ENCODE measurements at places on chromosomes 12 and 14.

DNA sequence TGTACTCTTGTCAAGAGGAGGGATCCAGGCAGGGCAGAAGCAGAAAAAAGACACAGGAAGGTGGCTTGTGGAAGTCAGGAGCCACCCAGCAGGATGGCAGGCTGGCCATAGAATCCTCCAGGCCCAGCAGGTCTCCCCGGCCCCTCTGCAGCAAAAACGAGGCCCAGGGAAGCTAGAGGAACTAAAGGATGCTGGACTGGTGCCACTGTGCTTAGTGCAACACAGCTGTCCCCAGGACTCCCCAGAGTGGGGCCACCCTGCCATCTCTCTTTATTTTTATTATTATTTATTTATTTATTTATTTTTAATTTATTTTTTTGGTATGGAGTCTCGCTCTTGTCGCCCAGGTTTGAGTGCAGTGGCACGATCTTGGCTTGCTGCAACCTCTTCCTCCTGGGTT is 54.1 kb downstream of the PITPNM2 start:
- no peak for DNase-seq

DNA sequence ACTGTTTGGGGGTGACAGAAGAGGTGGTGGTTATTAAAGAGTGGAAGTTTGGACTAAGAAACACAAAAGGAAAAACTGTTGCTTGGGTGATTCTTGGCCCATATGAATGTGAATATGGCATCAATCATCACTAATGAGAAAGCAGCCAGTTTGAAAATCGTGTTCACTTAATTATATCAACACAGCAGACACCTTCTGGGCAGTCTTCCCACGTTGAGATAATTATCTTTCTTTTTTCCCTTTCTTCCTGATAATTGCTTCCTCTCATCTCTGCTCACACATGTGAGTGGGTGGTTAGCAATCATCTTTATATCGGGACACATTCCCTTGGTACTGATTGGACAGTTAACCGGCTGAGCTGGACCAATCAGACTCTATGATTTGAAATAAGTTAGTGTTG is 539.7 kb downstream of the AACS start:
- DNase-seq = no peak

- no peak for DNase-seq
Observed at GRCh38 chr12:40511341-40511740, 180.9 kb upstream of the CNTN1 start.

GRCh38 chr12:12806784-12807516 is 6.2 kb upstream of the DDX47 start:
- DNase-seq = no peak

- DNase-seq = no peak
Observed at GRCh38 chr12:12939888-12940287, 12.1 kb downstream of the GPRC5D start.

DNA sequence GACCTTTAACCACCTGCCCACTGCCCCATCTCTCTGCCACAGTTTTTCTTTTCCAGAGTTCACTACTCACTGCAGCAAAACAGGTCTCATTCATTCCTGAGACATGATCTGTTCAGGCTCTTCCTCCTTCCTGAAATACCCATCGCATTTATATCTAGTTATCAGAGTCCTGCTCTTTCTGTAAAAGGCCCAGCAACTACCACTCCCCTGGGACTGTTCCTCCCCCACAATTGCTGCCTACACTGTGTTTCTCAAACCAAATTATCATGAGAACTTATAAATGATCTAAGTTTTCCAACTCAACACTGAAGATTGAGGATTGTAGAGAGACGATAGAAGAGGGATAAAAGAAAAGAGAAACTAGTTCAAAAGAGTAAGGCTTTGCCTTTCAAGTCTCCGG is 40.8 kb upstream of the EPS8 start:
- DNase-seq = no peak

GRCh38 chr14:24351517-24351916 is 11.7 kb upstream of the RIPK3 start:
- DNase-seq = no peak

DNA sequence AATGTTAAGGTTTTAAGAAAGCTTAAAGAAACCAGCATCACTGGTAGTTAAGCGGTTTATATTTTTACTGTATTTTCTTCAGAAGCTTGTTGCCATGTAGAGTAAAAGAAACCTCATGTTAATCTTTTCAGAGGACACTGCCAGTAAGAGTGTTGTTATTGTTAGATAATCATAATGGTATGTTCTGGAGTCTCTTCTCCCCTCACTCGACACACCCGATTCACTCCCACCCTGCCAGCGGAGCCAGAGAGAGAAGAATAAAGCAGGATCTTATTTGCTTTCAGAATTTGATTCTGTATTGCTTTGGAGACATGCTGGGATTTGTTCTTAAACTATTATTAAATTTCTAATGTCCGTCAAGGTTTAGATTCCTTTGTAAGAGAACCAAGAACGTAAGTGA is 113.7 kb downstream of the SAMD4A start:
- no peak for DNase-seq

DNA sequence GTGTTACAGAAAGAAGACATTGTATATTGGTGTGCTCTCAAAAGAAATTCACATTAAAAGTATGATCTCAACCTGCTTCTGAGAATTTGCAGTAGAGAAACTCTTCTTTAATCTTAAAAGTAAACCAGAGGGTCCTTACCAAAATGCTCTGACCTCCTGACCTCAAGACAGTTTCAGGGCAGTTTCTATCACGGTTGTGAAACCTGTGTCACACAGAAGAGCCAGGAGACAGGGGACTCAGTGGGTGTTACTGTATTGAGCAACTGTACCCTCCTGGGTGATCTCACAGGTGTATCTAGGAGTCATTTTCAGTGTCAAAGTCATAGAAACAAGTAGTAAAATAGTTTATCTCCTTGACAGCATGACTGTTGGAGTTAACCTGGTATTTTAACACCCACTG is 178.0 kb downstream of the GRIP1 start:
- DNase-seq = no peak

DNA sequence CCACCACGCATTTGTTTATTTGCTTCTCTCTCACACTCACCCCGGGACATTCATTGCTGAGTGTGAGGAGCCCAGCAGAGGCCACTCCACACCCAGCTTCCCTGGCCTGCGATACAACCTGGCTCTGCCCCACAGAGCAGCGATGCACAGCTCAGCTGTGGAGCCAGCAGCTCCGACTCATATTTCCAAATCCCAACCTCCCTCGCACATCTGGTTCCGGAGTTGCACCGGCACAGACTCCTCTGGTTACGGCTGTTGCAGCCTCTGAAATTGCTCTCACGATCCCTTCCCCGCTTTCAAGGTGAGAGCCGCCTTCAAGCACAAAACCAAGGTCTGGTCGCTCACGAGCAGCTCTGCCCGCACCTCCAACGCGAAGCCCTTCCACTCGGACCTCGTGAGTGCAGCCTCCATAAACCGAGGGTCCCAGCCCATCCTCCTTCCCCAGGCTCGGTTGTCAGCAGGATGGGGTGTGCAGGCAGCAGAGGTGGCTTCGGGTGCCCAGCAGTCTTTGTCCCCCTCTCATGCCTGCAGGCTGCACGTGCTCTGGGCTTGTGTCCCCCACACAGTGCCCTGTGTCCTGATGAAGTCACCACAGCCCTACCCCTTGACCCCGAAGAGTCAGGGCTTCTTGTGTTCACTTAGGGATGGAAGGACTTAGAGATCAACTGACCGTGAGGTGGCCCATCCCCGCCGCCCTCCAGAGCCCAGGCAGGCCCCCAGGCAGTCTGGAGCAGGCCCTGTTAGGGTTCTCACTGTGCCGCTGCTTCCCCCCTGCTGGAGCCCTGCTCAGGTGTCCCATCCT is 184.3 kb downstream of the ADGRD1 start:
- DNase-seq = no peak

GRCh38 chr12:8491646-8492530 is 21.4 kb upstream of the CLEC4D start:
- no peak for DNase-seq

GRCh38 chr12:93825931-93826555 is 148.9 kb downstream of the CRADD start:
- no peak for DNase-seq

DNA sequence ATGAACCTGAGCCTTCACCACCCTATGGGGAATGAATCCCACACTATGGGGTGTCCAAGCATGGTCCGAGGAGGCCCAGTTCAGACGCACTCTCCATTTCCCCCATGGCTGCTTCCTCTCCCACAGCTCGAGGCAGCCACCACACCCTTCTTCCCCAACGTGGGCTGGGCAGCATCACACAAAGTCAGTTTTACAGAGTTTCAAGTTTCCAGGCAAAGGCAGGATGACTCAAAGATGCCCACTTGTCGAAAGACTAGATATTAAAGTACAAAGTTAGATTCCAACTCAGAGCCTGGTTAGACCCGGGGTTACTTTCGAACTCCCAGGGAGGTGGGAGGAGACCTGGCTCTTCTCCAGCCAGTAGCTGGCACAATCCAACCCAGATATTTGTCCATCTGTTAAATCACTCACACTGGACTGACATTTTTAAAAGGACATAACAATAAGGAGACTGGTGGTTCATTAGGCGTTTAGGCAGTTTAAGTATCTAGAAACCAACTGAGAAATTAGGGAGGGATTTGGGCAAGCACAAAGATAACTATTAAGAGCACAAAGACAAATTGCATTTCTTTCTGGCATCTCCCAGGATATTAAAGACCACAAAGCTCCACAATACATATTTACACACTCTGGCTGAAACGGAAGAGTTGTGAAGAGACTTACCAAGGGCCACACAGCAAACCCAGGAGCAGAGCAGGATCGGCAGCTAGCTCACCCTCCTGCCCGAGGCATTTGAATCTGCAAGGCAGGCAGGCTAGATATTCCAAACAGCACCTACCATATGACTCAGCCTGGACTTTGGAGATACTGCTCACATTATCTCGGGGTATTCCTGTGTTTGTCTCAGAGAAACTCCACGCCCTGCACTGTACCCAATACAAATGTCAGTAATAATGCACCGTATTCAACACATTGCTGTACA is 34.8 kb downstream of the TMCC3 start:
- no peak for DNase-seq

GRCh38 chr14:100614803-100615202 is 27.6 kb upstream of the BEGAIN start:
- DNase-seq = no peak

GRCh38 chr14:100838493-100839314 is 12.8 kb downstream of the MEG3 start:
- DNase-seq = no peak

GRCh38 chr12:60920841-60921495 is 1325.1 kb downstream of the SLC16A7 start:
- no peak for DNase-seq

GRCh38 chr12:111010061-111010460 is 89.7 kb upstream of the MYL2 start:
- no peak for DNase-seq

GRCh38 chr12:105341010-105341409 is 10.5 kb downstream of the C12orf75 start:
- no peak for DNase-seq

All from naive thymus-derived CD4-positive, alpha-beta T cell (primary cell).